Large intestine (tissue), 12 donors: ENCODE measurements at places on chromosomes 4 and X. TPM values are rescaled to one million over a fixed set of nuclear protein-coding genes. Genes with fewer than 3 reads are reported as not detected.

The NHS gene
- polyA plus RNA-seq: 6.6 TPM

The TMSB15B gene
- 10.3 TPM for polyA plus RNA-seq

The CENPVL1 gene
- 0.19 TPM for polyA plus RNA-seq

The ADH1A gene
- 1.3 TPM for polyA plus RNA-seq

The DSPP gene
- 0.01 TPM for polyA plus RNA-seq

The RBM46 gene
- 0.06 TPM for polyA plus RNA-seq

The HHIP gene
- 18.6 TPM for polyA plus RNA-seq

The GPRASP3 gene
- polyA plus RNA-seq: 10.7 TPM

The VEGFD gene
- 0.24 TPM for polyA plus RNA-seq

The SNCA gene
- polyA plus RNA-seq: 26.0 TPM
